ENCODE measurements at places on chromosomes 5 and 9. TPM values are rescaled to one million over a fixed set of nuclear protein-coding genes. Genes with fewer than 3 reads are reported as not detected.

ARSI gene
- not detected for total RNA-seq

GAPT gene
- not detected for total RNA-seq

PRDM9 gene
- total RNA-seq, result not detected

LCN15 gene
- total RNA-seq, result not detected

WNT8A gene
- total RNA-seq, result not detected

SAPCD2 gene
- total RNA-seq, result 31.1 TPM
